ENCODE measurements at places on chromosomes 4 and X. TPM values are rescaled to one million over a fixed set of nuclear protein-coding genes. Genes with fewer than 3 reads are reported as not detected.

DNA sequence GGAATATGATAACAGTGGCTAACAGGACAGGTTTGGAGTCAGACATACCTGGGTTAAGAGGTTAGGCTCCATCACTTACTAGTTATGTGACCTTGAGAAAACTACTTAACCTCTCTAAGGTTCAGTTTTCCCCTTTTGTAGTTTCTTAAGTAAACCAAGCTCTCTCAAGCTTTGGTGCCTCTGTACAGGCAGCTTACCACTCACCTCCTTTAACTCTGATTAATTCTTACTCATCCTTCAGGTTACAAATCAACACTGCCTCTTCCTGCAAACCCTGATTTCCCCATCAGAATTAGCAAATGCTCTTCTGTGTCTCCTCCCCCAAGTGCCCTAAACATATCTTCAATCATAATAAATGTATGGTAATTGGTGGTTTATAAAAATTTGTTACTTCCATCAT, 3.5 kb upstream of the SERTM2 start:
- DNase-seq, result no peak

DNA sequence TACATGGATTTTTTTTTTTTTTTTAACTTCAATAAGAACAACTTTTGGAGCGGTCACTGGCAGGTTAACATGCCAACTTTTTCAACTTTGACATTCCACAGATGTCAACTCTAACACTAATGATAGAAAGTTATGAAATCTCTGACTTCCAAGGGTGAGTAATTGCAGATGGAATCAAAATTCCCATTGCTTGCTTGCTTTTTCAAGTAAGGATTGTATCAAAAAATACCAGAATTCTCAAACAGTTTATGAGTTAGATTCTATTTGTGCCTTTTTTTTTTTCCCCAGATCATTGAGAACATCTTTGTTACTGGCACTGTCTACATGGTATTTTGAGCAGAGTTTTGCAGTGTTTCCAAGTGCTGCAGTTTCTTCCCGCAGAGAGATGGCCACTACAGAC, 50.3 kb upstream of the OTUD4 start:
- DNase-seq, result no peak

DNA sequence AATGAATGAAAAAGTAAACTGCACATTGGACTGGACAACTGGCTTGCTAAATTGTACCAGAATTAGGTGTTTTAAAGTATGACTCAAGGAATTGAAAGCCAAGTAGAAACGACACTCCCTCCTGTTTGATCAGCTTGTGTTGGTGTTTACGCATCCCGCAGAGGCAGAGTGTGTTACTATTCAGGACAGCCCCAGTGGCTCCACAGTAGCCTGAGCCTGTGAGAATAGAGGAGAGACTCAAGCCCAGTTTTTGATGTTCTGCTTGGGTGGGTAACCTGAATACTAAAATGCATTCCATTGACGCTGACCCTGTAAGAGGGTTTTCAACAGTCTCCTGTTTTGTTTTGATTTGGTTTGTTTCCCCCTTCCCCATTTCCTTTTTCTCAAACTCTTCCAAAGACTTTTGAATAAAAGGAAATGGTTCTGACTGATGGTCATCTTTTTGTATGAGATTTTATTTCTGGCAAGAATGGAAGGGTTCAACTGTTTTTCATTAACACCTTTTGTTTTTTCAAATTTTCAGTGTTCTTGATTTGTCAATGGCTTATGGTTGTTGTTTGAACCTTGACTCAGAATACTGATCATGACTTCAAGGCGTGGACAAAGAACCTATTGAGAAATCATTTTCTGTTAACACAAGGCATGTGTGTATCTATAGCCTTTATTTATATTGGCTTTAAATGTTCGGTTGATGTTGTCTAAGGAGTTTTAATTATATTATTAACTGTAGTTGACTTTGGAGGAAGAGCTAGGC, 10.2 kb downstream of the ADGRL3 start:
- DNase-seq, result no peak

SPATA4 gene
- total RNA-seq, result not detected

DNA sequence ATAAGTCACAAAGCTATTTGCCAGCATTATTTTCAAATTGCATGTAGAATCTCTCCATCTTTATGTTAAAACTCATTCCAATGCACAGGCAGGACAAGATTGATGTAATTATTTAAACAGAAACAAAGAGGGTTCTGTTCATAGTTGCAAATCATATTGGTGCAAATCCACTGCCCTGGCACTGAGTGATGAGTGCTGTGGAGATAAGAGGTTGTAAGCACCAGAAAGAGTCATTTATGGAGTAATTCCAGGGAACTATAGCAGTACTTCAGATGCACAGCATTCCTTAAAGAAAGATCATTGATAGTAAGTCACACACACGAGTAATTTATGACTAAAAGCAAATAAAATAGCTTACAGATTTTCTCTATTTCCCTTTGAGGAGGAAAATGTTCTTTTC, 337.7 kb upstream of the CTSO start:
- DNase-seq, result no peak

PALLD gene
- 4.8 TPM for total RNA-seq

- no peak for DNase-seq
Observed at GRCh38 chr4:2044542-2045517, 14.3 kb upstream of the NAT8L start.

TRPC3 gene
- total RNA-seq, result not detected

DNA sequence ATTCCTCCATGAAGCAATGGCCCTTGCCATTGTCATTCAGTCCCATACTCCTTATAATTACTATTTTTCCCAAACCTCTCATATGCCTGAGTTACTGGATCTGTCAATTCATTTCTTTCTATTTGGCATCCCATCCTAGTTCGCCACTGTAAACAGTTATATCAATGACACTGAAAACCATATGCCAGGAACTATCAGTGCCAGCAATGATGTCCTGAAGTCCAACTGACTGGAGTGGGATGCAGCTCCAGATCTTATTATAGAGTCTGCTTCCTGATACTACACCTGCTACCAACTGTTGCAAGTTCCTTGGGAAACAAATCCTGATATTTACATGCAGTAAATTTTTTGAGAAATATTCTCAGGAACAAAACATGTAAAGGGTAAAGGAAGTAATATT, 27.0 kb upstream of the BANK1 start:
- no peak for DNase-seq

TMSB15C gene
- not detected for total RNA-seq

GRCh38 chrX:136635235-136635634, 12.7 kb upstream of the CD40LG start:
- no peak for DNase-seq

DNA sequence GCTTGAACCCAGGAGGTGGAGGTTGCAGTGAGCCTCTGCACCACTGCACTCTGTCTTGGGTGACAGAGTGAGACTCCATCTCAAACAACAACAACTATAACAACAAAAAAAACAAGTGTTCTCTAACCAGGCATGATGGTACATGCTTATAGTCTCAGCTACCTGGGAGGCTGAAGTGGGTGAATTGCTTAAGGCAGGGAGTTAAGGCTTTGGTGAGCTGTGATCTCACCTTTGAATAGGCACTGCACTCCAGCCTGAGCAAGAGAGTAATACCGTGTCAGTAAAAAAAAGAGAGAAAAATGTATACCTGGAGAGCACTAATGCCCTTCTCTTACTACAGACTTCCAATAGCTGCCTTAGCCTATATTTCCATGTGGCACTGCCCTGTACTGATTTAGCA, 18.9 kb upstream of the USP9X start:
- DNase-seq, result no peak

- DNase-seq, result no peak
Observed at GRCh38 chr4:158649111-158649680, 22.5 kb downstream of the C4orf46 start.

DNA sequence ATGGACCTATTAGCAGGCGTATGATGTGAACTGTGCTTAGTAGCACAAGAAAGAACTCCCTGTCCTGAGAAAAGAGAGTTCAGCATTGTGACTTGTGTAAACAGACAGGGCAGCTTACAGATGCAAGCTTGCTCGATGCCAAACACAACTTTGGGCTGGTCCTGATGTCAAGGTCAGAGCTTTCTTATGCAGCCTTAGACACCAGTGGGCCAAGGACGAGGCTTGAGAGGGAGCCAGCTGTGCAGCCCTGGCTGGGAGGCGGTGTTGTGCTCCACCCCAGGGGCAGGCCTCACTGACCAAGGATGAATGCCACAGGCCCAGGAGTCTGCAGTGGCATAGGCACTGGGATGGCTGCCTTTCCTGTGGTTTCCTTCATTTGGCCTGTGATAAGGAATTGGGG, 35.4 kb downstream of the JADE1 start:
- DNase-seq, result peak; percentile 33

- no peak for DNase-seq
Observed at GRCh38 chr4:60116592-60116991, 1083.5 kb upstream of the ADGRL3 start.

GRCh38 chr4:89353514-89353913, 45.9 kb upstream of the GPRIN3 start:
- DNase-seq, result no peak

DNA sequence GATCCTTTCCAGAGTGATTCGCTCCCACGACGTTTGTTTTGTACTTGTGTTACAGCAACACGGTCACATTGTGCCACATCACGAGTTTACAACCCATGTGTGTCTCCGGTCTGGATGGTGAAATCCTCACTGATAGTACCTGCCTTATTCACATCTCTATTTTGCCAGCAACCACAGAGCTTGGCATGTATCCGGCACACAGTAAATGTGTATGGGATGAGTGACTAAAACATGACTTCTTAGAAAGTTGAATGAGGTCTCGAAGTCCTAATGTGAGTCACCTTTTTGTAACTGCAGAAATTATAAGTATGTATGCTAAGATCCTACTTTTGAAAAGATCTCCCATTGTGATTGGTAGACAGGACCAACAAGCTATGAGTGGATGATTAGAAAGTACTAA, 7.5 kb downstream of the STOX2 start:
- DNase-seq, result no peak

EMCN gene
- not detected for total RNA-seq

- no peak for DNase-seq
Observed at GRCh38 chrX:112738347-112739033, 58.8 kb upstream of the LHFPL1 start.

DNA sequence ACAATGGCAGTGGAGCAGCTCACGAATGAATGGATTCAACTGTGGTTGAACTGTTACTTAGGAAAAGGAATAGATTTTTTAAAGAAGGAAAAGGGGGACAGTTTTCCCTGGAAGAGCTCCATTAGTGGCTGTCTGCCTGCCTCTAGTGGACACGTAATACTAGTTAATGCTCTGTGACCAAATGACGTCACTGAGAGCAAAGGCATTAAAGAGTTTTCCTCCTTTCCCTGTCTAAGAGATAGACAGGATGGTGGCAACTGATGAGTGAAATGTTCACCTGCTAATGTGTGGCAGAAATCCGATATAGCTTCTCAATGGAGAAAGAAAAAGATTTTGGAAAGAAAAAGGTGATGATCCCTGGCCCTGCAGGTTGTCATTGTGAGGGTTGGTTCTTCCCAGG, 52.3 kb upstream of the SCML1 start:
- DNase-seq, result no peak

ADAM29 gene
- total RNA-seq, result not detected

TNIP3 gene
- total RNA-seq, result not detected

- DNase-seq, result no peak
Observed at GRCh38 chrX:136619899-136620505, 28.0 kb upstream of the CD40LG start.

TLR6 gene
- total RNA-seq, result 0.52 TPM

- no peak for DNase-seq
Observed at GRCh38 chr4:94714365-94715160, 43.2 kb upstream of the BMPR1B start.

PSAPL1 gene
- 0.02 TPM for total RNA-seq

DNA sequence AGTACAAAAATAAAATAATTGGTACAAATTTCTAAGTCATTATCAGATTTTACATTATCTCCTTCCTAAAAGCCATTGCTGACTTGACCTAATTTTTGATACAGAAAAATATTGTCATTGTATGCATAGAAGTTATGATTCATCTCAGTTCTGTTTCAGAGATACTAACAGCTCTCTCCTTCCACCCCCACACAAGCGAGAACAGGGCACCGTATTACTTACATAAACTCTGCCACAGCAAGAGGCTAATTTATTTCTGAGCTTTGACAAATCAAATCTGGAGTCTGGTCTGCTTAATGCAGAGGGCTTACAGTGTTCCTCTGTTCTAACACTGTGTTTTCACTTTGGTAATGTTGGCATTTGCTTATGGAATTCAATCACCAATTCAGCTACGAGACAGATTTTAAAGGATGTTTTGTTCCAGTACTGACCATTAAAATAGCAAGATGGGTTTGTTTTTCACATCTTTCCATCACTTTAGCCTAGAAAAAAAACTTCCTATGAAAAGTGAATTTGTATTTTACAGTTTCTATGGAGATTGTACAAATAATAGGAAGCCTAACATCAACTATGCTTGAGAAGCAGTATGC, 181.8 kb downstream of the USP46 start:
- no peak for DNase-seq

SPANXC gene
- total RNA-seq, result not detected

PAGE5 gene
- not detected for total RNA-seq

Data from HepG2 (cell line).